ENCODE measurements at places on chromosomes 1 and 21.
A peak's percentile ranks its signal among the peaks of the same experiment; 100 is the strongest.

DNA sequence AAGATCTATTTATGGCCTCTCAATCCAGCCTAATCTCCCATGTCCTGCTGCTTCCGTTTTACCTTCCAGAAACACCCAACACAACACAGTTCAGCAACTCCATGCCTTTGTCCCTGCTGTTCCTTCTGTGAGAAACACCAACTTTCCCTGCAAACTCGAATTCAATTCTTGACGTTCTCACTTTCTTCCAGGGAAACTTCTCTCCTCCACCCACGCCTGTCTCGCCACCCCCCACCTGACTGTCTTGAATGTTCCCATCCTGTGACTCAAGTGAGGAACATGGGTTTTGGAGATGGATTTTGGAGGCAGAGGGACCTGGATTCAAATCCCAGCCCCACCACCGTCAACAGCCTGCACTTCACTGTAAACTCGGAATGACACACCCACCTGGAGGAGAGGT is 44.8 kb downstream of the GRHL3 start:
- DNase-seq = no peak

DNA sequence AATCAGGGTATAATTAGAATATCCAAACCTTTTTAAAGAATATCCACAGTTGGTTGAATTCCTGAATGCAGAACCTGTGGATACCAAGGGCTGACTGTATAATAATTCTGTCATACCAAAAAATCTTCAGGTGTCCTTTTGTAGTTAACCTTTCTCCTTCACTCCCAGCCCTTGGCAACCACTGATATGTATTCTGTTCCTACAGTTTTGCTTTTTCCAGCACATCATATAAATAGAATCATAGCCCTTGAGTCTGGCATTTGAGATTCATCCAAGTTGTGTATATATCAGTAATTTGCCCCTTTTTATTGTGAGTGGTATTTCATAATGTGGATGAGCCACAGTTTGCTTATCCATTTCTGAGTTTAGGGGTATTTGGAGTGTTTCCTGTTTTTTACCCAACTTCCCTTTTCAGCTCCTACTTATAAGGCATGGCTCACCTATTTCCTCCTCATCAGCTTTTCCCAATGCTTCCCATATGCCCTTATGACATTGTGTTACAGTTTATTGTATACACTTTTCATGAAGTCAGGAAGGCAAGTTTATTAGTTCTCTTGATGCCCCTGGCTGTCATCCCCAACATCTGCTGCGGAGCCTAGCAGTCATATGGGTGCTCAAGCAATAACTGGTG is 35.0 kb upstream of the AGO1 start:
- no peak for DNase-seq

DNA sequence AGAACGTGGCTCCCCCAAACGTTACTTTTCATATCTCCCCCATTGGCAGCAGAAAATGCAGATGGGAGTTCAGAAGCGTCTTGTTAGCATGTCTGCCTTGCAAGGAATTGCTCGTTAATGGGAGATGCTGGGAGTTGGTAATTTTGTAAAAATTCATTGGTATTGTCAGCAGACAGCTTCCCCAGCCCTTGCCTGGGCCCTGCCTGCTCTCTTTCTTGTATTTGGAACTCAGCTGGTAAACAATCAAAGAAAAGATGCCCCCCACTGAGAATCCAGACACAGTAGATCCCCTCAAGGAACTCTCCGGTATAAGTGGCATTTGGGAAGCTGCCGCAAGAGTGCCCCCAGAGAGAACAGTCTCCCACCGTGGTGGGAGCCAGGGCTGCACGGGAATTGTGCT is 94.4 kb upstream of the IGSF21 start:
- DNase-seq = no peak

DNA sequence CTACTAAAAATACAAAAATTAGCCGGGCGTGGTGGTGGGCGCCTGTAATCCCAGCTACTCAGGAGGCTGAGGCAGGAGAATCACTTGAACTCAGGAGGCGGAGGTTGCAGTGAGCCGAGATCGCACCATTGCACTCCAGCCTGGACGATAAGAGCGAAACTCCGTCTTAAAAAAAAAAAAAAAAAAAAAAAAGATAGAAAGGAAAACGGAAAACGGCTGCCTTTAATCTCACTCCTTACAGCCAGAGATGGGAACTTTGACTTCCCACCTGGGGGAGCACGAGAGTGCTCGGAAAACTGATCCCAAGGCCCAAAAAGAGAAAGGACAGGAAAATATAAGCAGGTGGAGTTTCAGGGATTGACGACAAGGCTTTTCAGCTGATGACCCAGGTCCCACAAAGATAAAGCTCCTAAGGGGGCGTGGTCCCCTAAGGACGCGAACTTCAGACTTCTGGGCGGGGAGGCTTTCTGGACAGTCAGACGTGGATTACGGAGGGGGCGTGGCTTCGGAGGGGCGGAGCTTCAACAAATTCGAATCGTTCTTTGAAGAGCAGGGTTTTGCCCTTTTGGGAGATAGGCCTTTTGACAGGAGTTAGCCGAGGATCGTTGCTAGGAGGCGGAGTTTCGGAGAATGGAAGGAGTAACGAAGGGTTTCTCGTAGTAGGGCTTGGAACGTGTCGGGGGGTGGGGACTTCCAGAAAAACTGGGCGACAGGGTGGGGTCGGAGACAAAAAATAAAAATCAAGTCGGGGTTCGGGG is 958 bp upstream of the CKS1B start:
- peak; percentile 85 for DNase-seq

GRCh38 chr1:5645929-5646328 is 346.3 kb downstream of the NPHP4 start:
- DNase-seq = no peak

GRCh38 chr1:219086956-219087469 is 86.7 kb upstream of the LYPLAL1 start:
- no peak for DNase-seq

- no peak for DNase-seq
These were observed 15.6 kb downstream of the ZNF362 start for GRCh38 chr1:33271666-33272505.

DNA sequence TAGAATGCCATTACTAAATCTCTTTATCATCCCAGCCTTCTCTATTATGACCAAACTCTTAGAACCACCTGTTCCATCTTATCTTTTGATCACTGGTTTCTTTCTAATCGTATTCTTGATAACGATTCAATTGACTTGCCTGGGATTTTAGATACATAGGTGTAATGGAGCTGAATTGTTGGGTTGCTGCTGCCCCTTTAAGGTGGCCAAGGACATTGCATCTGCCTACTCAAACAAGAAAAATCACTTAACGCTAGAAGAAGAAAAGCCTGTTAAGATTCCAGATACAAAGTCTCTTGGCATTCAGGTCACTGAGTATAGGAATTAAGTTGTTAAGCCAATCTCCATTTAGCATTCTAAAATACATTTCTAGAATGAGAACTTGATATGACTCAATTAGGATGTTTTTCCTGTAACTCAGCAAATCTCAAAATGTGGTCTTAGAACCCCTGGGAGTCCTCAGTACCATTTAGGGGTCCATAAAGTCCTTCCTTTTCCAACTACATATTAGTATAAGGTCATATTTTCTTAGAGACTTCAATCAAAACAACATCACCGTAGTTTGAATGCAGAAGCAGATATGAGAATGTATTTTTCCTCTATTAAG is 12.4 kb downstream of the NEXN start:
- no peak for DNase-seq

DNA sequence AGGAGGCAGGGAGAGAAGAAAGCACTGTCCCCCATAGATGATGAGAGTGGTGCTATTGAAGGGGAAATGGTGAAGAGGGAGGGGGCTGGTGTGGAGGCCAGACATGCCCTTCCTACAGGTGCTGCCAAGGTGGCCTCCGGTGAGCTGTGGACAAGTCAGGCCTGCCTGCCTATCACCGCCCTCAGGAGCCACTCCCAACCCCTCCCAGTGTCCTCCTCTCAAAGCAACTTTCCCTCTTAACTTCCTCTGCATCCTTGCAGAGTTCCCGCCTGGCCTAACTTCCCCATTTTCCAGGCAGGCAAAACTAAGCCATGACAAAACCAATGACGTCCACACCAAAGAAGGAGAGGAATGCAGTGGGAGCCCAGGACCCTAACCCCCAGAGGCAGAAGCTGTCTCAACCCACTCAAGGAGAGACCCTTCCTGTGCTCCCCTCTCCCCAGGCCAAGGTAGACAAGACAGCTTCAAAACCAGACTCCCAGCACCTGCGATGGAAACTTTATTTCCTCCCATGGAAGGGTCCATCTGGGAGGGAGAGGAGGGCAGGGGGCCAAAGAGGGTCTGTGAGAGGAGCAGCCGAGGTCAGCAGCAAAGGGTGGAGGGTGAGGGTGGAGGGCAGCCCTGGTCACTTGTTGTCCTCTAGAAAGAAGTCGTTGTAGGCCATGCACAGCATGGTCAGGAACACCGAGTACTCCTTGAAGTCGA is 1.0 kb upstream of the S100A6 start:
- no peak for DNase-seq

GRCh38 chr1:100415498-100415778 is 63.1 kb downstream of the CDC14A start:
- no peak for DNase-seq

DNA sequence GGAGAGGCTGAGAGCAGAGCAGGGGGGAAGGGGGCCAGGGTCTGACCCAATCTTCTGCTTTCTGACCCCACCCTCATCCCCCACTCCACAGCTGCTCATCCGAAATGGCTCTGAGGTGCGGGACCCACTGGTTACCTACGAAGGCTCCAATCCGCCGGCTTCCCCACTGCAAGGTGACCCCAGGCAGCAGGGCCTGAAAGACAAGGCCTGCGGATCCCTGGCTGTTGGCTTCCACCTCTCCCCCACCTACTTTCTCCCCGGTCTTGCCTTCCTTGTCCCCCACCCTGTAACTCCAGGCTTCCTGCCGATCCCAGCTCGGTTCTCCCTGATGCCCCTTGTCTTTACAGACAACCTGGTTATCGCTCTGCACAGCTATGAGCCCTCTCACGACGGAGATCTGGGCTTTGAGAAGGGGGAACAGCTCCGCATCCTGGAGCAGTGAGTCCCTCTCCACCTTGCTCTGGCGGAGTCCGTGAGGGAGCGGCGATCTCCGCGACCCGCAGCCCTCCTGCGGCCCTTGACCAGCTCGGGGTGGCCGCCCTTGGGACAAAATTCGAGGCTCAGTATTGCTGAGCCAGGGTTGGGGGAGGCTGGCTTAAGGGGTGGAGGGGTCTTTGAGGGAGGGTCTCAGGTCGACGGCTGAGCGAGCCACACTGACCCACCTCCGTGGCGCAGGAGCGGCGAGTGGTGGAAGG is 17.1 kb upstream of the HDAC1 start:
- no peak for DNase-seq

DNA sequence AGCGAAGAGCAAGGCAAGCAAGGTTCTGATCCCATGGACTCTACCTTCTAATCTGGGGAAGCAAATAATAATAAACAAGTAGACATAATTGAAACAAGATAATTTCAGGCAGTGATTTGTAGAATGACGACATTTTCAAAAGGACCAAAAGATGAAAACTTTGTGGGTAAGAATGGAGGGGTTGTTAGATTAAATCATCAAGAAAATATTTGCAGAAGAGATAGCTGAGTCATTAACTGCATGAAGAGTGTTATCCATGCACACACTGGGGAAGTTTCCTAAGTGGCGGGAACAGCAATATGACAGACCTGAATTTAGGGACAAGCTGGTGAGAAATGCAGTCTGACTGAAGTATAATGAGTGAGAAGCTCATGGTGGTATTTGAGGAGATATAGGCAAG is 583.1 kb upstream of the RGS18 start:
- DNase-seq = no peak

DNA sequence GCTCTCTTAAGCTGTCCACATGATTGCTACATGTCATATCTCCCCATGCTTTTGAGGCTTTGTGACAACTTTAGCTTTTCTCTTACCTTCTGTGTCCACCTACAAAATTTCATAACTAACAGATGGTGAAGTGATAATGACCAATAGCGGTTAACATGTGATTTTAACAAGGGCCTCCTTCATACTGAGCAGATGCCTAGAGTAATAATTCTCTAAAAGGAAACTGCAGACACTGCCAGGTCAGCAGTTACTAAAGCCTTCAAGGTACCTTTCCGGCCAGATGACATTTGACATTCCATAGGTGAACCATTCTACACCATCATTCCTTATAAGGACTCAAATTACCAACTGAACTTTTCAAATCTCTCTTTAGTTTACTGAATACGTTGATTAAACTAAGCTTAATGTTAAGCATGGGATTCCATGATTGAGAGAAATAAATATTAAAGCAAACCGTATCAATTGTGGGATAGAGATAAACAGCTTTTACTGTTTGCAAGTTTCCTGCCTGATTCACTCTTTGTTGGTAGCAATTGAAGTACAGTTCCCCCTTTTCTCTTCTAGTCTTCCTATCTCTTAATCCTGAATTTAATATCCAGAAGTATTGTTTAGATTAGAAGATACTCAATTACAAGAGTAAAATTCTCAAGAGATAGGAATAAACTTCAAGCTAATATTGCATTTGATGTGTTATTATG is 205.1 kb downstream of the PLA2G4A start:
- no peak for DNase-seq

DNA sequence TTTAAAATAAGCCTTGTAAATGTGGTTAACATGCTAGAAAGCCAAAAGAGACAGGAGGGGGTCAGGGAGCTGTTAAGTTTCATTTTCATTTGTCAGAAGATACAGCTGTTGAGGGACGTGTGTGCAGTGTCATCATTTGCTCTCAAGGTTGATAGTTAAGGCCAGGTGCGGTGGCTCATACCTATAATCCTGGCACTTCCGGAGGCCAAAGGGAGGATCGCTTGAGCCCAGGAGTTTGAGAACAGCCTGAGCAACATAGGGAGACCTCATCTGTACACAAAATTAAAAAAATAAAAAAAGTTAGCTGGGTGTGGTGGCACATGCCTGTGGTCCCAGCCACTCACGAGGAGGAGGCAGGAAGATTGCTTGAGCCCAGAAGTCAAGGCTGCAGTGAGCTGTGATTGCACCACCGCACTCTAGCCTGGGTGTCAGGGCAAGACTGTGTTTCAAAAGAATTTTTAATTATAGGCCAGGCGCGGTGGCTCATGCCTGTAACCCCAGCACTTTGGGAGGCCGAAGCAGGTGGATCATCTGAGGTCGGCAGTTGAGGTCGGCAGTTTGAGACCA is 22.7 kb downstream of the ZBTB8OS start:
- no peak for DNase-seq

- no peak for DNase-seq
These were observed 109.9 kb downstream of the GALNT2 start for GRCh38 chr1:230176871-230177411.

DNA sequence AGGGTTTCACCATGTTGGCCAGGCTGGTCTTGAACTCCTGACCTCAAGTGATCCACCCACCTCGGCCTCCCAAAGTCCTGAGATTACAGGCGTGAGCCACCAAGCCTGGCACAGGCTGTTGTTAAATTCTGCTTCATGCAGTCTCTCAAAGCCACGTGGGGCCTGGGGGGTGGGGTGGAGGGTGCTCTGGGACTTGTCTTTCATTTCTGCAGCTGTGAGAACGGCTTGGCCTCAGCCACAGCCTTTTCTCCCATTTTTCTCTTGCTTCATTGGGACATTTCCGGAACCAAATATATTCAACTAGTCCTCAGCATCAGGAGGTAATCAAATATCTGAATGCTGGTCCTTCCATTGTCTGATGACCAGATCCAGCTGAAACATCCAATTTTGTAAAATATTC is 27.6 kb upstream of the KCNE2 start:
- no peak for DNase-seq

- no peak for DNase-seq
These were observed 21.5 kb downstream of the PADI2 start for GRCh38 chr1:17097787-17098186.
